ENCODE measurements at places on chromosomes 7 and 10. TPM values are rescaled to one million over a fixed set of nuclear protein-coding genes. Genes with fewer than 3 reads are reported as not detected.

GRCh38 chr7:10121631-10122030 is 852.0 kb upstream of the PHF14 start:
- no peak for DNase-seq

GRCh38 chr7:29980151-29980550 is 9.4 kb downstream of the SCRN1 start:
- DNase-seq, result no peak

The TACR2 gene
- total RNA-seq, result not detected

The TRIM50 gene
- total RNA-seq, result not detected

- no peak for DNase-seq
These were observed 94.2 kb downstream of the MICALL2 start for GRCh38 chr7:1364906-1365570.

DNA sequence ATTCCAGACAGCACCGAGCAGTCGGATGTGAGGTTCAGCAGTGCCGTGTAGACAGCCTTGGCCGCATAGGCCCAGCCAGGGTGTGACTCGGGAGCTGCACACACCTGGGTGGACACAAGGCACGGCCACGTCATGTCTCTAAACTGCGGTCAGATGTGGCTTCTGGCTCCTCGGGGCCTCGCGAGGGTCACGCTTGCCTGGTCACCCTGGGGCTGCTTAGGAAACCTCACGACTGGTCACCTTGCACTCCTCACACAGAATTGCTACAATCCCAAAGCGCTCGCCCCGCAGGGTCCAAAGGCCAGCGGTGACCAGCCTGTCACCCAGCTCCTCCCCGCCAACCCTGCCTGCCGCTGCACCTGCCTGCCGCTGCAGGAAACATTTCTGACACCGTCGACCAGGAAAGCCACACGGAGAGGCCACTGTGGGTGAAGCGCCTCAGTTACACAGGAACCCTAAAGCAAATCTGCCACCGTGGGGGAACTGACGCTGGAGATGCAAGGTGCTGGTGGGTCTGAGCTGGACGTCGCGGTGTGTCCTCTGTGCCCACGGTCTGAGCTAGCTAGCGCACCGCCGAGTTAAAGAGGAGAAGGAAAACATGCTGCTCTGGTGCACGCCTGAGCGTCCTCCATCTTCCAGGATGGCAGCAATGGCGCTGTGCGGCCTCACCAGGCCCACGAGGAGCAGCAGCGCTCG is 5.0 kb downstream of the GPER1 start:
- no peak for DNase-seq

DNA sequence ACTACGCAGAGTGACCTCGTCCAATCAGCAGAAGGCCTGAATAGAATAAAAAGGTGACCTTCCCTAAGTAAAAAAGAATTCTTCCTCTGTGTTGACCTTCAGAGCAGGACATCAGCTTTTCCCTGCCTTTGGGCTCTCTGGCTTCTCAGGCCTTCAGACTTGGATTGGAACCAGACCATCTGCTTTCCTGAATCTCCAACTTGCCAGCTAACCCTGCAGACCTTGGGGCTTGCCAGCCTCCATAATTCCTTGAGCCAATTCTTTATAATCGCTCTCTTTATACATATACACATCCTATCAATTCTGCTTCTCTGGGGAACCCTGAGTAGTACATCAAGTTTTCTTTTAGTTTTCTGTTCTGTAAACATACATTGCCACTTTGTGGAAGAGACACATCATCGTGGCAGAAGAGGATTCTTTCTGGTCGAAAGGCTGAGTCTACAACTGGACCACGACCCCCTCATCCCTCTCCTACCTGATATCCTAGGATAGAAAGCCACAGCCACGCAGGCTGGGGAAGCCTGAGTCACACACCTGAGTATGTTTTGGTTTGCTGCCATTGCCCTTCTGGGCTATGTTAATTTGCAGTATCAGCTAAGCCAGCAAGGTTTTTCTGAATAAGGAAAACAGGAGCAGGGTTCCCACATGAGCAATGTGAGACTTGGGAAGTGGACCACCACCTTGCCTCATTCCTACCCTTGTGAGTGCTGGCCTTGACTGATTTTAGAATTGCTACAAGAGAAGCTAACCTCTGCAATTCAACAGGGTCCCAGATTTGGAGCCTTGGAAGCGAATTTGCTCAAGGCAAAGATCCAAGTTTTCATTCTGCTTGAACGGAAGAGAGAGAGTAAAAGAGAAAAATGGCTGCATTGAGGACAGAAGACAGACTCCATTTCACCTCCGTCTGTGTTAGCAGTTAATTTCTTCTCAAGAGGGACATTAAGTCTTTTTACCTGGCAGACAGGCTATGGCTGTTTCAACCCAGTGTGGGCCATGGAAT is 445.2 kb upstream of the FZD8 start:
- no peak for DNase-seq

- DNase-seq, result no peak
These were observed 73.1 kb downstream of the MDH2 start for GRCh38 chr7:76121044-76121443.

DNA sequence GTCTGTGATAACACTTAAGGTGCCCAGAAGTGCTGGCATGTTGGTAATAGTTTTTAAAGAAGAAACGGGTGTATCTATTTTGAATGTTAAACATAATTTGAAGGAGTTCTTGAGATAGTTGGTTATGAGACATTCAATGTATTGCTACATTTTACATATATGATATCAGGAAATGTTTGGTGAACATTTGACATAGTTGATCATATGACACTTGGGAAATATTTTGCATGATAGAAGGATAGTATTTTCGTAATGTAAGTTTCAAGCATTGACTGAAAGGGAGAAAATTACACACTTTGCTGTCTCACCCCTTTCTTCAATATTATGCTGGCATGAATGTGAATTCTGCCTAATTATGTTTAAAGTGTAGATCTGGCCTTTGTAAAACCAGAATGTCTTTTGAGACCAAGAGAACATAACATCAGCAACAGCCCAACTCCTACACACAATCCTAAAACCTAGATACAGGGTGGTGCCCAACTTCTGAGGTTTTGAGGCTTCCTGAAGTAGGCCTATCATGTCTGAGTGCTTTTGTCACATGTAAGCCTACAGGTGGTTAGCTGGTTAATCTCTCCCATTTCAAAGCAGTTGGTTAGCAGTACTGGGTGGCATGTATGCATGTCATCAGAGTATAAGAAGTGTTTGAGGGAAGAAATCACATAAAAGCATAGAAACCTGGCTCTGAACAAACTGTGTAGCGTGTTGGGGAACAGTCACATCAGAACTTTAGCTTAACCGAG is 2.1 kb downstream of the ADD3 start:
- no peak for DNase-seq

DNA sequence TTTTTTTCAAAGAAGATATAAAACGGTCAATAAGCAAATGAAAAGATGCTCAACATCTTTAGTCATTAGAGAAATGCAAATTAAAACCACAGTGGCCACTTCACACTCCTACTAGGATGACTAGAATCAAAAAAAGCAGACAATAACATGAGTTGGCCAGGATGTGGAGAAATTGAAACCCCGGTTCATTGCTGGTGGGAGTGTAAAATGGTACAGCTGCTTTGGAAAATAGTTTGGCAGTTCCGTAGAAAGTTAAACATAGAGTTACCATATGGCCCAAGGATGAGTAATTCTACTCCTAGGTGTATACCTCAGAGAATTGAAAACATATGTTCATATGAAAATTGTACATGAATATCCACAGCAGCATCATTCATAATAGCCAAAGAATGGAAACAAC is 573.3 kb downstream of the GALNT17 start:
- no peak for DNase-seq

DNA sequence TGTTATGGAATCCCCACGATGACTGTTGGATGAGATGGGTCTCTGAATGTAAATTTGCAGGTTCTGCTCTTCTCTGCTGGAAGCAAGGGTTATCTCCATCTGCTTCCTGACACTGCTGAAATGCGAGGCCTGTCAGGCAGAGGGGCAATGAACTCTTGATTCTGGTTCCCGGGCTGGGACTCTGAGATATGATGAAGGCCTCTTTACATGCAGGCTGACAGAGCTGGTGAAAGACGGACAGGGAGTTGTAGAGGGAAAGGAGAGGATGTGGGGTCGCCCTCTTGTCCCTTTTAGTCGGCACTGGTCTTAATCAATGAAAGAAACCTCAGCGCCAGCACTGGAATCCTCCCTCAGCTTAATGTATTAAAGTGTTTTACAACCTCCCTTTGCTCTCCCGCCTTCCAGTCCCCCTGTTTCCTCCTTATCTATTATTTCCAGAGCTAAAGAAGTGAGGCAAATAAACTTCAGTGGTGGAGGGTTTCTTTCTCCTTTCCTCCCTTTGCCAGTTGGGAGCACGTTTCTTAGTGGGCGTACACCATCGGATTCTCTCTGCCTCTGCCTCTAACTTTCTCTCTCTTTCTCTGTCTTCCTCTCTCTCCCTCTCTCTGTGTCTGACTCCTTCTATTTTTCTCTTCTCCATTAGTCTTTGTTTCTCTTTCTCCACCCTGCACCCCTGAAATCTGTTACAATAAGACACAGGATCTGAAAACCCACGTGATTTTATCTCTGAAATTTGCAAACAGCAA is 145.6 kb downstream of the BAMBI start:
- DNase-seq, result no peak

GRCh38 chr10:44715136-44715535 is 196.0 kb upstream of the TMEM72 start:
- DNase-seq, result peak; percentile 76

- DNase-seq, result no peak
These were observed 56.1 kb upstream of the CAPZA2 start for GRCh38 chr7:116806046-116806944.

GRCh38 chr7:158353606-158354570 is 233.7 kb downstream of the PTPRN2 start:
- no peak for DNase-seq

DNA sequence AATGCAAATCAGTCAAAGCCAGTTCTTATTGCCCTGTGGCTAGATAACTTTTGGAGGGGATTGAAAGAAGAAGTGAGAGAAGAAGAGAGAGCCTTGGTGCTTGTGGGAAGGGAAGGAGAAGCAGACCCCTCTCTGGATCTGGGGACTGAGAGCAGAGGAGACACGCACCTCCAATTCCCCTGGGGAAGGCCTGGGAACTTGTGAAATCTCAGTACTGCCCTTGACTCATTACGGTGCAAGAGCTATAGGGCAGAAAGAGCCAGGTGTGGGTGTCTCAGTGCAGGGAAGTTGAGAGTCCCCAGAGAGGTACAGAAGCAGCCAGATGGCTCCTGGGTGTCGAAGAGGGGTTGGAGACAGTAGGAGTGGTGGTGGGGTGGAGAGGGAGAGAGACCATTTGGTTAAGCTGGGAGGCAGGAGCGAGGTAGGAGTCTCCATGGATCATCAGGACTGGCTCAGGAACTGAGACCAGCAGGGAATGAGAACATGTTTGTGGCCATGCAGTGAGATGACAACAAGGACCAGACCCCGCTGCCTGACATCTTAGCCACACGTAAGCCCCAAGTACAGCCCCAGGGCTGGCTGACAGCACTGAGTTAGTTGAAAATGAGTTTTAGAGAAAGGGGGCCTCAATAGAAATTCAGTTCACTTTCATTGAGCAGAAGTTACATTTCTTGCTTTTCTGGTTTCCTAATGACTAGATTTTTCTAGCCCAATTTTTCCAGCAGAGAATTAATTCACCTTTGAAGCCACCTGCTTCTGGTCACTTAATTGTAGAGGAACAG is 238.2 kb downstream of the BUB3 start:
- DNase-seq, result no peak

DNA sequence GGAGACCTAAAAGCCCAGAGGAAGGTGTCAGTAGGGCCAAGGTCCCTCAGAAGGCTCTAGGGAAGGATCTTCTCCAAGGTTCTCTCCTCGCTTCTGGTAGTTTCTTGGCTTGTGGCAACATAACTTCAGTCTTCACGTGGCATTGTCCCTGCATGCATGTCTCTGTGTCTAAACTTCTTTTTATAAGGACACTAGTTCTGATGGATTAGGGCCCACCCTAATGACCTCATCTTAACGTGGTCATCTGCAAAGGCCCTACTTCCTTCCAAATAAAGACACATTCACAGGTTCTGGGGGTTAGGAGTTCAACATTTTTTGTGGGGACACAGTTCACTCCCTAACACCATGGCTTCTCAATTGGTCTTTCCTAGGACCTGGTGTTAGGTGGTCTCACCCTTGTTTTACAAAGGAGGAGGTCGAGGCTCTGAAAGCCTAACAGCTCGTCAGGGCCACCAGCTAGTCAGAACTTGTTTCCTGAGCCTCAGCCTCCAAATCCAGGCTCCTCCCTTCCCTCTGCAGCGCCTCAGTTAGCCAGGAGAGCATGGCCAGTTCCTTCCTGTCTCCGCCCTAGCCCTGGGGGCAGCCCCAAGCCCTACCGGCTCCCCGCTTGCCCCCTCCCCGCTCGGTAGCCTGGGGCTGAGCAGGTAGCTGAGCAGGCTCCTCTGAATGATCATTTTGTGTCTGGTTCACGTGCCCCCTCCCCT is 109.7 kb upstream of the PPIF start:
- no peak for DNase-seq

Measured in IMR-90 (cell line).